ENCODE measurements at places on chromosomes 16 and 17.
A peak's percentile ranks its signal among the peaks of the same experiment; 100 is the strongest.

DNA sequence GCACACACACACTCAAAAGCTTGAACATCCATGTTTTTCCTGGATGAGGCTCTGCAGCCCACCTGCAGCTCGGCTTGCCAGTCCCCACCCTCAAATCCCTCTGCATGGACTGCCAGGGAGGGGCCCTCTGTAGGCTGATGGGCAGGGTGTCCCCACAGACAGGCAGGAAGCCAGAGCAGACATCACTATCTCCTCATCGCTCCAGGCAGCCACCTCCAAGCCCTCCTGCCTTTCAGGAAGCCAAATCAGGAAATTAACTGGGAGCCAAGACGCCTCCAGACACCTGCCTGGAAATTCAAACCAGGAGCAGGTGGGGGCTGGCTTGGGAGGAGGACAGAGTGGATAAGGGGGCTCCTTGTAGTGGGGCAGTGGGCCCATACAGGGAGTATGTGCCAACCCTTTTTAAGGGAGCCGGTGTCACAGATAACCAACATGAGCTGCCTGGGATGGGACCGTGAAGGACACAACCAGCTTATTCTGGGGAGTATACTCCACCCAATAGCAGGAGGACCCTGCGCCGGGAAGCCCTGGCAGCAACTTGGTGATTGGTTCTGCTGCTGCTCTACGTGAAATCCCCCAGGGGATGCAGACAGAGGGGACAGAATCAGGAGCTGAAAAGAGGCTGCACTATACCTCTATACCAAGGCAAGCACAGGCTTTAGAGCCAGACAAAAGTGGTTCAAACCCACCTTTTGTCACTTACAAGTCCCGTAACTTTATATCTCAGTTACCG is 139.1 kb downstream of the CCT6B start:
- no peak for DNase-seq

- DNase-seq = no peak
Measured at GRCh38 chr17:61786088-61786487, 77.2 kb downstream of the BRIP1 start.

DNA sequence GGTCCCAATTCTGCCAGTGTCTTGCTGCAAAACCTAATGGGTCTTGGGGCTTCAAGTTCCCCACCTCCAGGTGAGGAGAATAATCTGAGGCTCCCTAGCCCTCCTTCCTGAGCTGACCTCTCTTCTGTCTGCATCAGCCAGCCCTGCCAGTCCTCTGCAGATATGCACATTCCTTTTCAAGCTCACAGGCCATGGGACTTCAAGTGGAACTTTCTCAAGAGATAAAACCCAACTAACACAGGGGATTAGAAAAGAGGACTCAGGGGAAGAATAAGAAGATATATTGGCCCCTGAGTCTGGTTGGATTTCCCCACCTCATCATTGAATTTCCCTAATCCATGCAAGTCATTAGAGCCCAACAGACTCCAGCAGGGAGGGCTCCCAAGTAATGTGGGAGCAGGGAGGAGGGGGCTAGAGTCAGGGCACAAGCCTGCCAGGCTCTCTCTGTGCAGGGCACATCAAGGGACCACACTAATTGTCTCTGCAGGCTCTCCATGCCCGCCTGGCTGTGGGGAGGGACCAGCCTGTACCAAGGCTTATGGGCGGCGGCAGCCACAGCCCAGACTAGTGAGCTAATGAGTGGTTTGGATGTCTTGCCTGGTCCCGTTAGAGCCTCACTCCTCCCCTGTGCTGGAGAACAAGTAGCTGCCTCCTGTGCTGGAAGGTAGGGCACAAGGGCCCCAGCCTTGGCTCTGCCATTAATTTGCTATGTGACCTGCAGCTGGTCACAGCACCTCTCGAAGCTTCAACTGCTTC is 1.2 kb downstream of the KRT14 start:
- no peak for DNase-seq

DNA sequence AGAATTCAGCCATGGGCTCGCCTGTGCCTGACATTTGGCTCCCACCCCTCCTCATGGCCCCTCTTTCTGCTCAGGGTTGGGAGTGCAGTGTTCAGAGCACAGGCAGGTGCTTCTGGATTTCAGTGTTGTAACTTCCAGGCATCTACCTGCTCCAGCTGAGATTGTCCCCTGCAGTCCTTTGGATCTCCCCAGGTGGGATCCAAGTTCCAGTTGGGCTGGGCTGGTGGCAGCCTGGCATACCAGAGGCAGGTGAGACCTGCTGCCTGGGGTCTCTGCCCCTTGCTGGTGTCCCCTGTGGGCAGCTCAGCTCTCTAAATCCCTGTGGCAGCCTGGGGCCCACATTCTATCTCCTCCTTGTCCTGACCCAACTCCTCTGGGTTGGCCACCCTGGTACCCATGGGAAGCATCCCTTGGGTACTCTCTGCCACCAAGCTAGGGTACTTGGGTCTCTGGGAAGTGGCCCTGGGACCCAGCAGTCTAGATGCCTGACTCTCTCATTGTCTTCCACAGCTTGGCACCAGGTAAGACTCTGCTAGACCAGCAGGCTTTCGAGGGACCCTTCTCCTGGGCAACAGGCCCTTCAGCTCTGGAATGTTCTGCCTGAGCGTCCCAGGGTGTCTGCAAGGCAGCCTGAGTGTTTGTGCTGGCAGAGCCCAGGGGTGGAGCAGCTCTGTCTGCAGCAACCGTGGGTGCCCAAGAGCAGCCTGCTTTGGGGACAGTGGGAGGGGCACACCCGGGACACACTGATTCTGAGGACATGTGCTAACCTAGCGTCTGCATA is 42.5 kb downstream of the DNAH17 start:
- no peak for DNase-seq

DNA sequence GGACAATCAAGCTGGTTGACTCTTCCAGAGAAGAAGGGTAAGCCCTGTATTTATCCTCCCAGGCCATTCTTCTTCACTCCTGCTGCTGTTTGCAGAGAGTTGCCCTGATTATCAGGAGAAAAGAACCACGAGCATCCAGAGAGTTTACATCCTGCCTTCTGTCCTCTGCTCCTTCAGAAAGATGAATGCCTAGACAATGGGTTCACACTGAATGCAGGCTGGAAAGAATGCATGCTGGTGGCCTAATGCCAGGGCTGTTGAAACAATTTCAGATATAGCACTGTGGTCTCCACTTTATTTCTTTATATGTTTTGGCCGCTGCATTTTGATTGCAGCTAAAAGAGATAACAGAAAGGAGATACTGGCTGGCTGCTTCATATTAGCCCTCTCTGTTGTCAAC is 21.2 kb upstream of the HAS3 start:
- DNase-seq = no peak

GRCh38 chr17:41600318-41600717 is 12.2 kb downstream of the KRT16 start:
- DNase-seq = no peak

GRCh38 chr17:70896843-70897242 is 727.5 kb downstream of the KCNJ2 start:
- no peak for DNase-seq

- DNase-seq = peak; percentile 88
Measured at GRCh38 chr16:55479430-55480140, 587 bp downstream of the MMP2 start.

DNA sequence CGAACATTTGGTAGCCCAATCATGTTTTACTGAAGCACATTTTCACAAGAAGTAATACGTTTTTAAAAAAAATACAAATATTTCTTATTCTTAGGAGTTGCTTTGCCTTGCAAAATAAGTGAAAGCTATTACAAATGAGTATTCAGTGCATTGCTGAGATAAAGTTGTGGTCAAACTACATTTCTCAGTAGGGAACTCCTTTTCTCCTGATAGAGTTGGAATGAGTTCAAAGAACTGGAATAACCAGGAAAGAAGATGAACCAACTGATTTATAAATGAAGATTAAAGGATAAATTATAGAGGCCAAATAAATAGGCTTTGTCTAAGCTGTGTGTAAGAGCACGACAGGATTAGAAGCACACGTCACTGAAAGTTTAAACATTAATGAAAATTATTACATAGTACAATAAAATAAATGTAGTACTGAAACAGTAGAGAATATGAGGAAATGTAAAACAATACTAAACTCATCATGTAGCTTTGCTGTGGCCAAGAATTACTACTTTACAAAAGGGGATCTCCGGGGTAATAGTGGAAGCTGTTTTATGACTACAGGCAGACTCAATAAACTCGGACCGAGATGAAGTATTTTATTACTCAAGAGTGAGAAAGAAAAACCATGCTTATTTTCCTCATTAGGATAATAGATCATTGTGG is 73.6 kb downstream of the KCNJ2 start:
- DNase-seq = no peak

GRCh38 chr16:75318737-75319136 is 67.3 kb upstream of the BCAR1 start:
- no peak for DNase-seq

GRCh38 chr17:30796016-30796415 is 28.5 kb downstream of the CRLF3 start:
- DNase-seq = no peak

DNA sequence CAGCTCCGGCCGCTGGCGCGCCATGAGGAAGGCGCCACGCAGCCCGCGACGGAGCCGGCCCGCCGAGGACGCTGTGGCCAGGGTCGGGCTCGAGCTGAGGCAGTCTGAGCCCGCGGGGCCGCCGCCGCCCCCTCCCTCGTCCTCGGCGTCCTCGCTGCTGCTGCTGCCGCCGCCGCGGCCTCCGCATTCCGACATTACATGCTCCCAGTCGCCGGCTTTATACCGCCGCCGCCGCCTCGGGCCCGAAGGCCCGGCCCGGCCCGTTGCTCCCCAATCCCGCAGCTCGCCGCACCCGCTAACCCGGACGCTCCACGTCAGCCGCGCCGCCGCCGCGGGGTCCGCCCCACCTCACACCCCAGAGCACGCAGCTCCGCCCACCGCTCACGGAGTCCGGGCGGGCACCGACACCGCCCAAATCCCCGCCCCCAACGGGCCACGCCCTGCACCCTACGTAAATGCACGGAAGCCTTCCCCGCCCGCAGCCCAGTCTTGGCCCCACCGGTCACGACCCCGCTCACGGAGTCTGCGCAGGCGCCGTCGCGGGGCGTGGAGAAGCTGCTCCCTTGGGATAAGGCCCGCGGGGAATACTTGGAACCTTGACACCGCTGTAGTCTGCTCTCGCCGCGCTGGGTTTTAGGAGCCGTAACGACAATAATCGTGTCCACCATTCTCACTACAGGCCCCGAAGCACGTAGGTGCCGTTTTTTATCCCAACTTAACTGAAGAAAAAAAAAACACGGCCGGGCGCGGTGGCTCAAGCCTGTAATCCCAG is at the start of gene TXNDC11:
TSS of gene TXNDC11 (minus strand) at position 322 of the 772 bp plus-strand sequence. CDS start at position 195, 127 bp downstream.
- DNase-seq = peak; percentile 99

DNA sequence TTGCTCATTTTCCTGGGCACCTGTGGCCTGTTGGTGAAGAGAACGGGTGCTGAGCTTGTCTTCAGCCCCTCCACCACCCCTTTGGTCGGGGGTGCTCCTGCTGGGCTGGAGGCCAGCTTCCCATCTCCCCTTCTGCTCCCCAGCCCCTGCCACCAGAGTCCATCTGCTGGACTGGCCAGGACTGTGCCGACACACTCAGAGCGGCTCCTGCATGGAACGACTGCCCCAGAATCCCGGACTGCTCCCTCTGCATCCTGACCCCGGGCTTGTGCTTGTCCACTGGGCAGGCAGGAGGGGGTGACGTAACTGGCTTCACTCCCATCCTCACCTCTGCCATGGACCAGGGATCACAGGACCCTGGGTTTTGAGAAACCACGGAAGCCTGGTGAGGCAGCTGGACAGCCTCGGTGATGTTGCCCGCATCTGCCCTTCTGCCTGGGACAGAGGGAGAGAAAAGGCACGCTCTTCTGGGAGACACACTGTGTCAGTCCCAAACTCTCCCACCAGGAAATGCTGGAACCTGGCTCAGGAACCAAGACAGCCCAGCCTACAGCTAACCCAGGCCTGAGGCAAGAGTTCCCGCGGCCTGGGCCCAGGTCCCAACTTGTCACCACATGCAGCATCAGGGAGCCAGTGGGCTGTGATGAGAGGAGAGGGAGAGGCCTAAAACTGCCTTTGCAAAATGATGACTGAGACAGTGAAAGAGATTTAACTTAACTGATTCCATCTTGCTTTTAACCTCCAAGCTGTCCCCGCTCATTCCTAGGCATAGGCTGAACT is 16.1 kb upstream of the GSDMA start:
- DNase-seq = no peak

DNA sequence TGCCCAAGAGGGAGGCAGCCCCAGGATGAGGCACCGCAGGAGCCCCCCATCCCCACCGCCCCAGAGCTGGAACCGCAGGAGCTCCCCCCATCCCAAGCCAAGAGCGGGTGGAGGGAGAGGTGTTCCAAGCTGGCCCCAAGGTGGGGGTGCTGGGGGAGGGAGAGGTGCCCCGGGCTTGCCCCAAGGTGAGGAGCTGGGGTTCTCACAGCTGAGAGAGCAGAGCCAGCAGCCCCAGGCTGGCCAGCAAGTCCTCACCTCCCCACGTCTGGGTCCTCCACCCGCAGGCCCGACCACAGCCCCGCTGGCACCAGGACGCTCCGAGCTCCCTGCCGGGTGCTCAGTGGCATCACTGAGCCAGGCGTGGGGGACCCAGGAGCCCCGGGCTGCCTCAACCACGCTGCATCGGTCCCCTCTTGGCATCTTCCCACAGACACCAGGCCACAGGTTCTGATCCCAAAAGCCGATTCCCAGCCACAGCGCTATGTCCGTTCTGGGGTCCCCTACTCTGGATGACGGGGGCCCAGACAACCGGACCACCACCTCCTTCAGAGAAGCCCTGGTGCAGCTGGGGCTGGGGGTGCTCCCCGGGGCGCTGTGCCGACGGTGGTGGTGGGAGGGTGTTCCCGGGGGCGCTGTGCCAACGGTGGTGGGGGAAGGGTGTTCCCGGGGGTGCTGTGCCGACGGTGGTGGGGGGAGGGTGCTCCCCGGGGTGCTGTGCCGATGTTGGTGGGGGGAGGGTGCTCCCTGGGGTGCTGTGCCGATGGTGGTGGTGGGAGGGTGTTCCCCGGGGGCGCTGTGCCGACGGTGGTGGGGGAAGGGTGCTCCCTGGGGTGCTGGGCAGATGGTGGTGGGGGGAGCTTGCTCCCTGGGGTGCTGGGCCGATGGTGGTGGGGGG is 15.4 kb upstream of the WDR45B start:
- DNase-seq = no peak

- no peak for DNase-seq
Measured at GRCh38 chr17:2138318-2138717, 83.4 kb downstream of the HIC1 start.

GRCh38 chr17:78247304-78247703 is 15.9 kb downstream of the TMEM235 start:
- DNase-seq = no peak

GRCh38 chr17:10061111-10061845 is 137.1 kb downstream of the GAS7 start:
- no peak for DNase-seq

GRCh38 chr17:4344926-4345325 is 21.5 kb downstream of the UBE2G1 start:
- DNase-seq = no peak
